Fibroblast of skin of right quadriceps (primary cell): ENCODE measurements at places on chromosomes 4 and X.

- peak; percentile 28 for DNase-seq
These were observed 83.2 kb downstream of the GPAT3 start for GRCh38 chr4:83618991-83619645.

GRCh38 chr4:31807036-31807435, 1086.9 kb downstream of the PCDH7 start:
- peak; percentile 4 for DNase-seq

GRCh38 chr4:11599064-11599463, 170.4 kb upstream of the HS3ST1 start:
- DNase-seq: no peak

DNA sequence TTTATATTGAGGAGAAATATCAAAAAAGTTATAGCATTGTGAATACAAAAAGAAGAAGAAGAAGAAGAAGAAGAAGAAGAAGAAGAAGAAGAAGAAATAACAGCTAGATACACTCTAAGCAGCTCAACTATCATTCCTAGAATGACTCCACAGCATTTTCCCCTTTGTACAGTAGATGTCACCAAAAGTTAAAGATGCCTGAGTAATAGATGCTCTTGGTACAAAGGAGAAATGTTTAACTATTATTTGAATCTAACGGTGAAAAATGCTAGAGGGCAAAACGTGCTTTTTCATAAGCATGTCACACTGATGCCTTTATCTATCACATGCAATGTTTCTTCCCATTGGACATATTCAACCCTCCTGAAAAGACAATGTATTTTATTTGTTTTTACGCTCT, 178.4 kb upstream of the GPRIN3 start:
- DNase-seq: peak; percentile 11

GRCh38 chrX:13357925-13358324, 38.1 kb upstream of the ATXN3L start:
- DNase-seq: peak; percentile 46

GRCh38 chr4:139777757-139778156, 112.1 kb downstream of the MGST2 start:
- no peak for DNase-seq

- no peak for DNase-seq
These were observed 45.2 kb upstream of the RPA4 start for GRCh38 chrX:96838537-96838936.

- no peak for DNase-seq
These were observed 20.9 kb upstream of the MTM1 start for GRCh38 chrX:150547375-150548115.

GRCh38 chr4:69489856-69490255, 5.8 kb downstream of the UGT2B4 start:
- peak; percentile 4 for DNase-seq

GRCh38 chrX:15761564-15762191, 23.6 kb downstream of the CA5B start:
- peak; percentile 18 for DNase-seq

DNA sequence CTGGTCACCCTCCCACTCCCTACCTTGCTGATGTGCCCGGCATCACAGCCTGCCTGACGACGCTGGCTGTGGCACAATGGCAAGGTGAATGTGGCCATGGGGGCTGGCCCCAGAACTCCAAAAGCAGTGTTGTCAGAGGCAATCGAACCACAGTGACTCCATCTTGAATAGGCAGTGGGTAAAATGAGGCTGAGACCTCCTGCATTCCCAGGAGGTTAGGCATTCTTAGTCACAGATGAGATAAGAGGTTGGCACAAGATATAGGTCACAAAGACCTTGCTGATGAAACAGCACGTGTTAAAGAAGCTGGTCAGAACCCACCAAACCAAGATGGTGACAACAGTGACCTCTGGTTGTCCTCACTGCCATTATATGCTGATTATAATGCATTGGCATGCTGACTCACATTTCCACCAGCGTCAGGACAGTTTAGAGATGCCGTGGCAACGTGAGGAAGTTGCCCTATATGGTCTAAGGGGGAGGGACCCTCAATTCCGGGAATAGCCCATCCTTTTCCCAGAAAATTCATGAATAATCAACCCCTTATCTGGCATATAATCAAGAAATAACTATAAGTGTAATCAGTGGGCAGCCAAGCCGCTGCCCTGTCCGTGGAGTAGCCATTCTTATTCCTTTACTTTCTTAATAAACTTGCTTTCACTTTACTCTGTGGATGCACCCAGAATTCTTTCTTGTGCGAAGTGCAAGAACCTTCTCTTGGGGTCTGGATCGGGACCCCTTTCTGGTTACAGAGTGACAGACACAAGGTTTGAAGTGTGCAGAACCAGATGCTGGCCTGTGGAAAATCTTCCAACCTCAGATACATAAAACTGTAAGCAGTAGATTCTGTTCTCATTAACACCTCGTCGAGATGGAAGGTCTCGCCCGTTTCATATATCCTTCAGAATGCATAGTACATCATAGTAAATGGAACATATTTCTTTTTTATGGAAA, 26.8 kb upstream of the CLDN24 start:
- peak; percentile 99 for DNase-seq

DNA sequence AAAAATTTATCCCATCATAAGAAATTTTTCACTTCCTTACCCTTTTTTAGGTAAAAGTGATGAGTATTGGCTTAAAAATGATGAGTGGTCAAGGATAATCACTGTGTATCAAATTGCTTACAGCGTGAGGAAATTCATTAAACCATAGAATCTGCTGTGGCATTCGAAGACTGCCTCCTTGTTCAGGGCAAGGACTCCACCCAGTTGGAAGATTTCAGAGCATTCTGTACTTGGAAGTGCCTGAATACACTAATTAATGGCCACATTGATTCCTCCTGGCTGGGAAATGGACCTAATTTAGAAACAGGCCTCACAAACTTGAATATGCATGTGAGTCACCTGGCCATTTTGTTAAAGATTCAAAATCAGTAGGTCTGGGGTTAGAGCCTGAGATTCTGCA, 83.2 kb downstream of the HHIP start:
- no peak for DNase-seq

GRCh38 chr4:81982846-81983540, 390.8 kb downstream of the HNRNPD start:
- DNase-seq: no peak

GRCh38 chrX:24515447-24515846, 50.4 kb downstream of the PDK3 start:
- DNase-seq: no peak

GRCh38 chrX:18890049-18890381, 93.9 kb downstream of the PHKA2 start:
- DNase-seq: no peak

- DNase-seq: no peak
These were observed 46.1 kb downstream of the GRK4 start for GRCh38 chr4:3009422-3009821.

GRCh38 chrX:41381685-41382084, 47.7 kb downstream of the DDX3X start:
- peak; percentile 65 for DNase-seq

DNA sequence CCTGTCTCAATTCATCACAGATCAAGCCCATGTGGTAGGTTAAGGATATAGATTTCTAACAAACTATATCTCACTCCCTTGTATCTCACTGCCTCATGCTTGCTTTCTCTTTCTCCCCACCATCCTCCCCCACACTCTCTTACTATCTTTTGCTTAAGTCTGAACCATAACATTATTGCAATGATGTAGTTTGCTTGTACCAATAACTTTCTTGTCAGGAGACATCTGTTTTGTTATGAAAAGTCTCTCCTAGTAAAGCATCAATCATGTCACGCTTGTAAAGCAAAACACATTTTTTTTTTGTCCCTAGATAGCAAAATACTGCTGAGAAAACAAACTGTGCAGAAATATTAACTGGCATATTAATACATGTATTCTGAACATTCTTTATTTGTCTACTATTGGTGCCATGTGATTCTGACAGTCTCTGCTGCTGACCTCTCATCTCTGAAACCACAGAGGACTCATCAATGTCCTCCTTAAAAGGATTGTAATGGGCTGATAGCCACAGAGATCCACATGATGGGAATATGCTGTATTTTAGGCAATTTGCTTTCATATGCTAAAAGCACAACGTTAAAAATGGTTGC, 217.5 kb downstream of the VEGFC start:
- DNase-seq: peak; percentile 11

GRCh38 chr4:83885256-83886182, 349.6 kb downstream of the GPAT3 start:
- DNase-seq: no peak

- no peak for DNase-seq
These were observed 1310.9 kb downstream of the PCDH7 start for GRCh38 chr4:32031026-32031425.

GRCh38 chr4:148061141-148061481, 329.2 kb downstream of the ARHGAP10 start:
- DNase-seq: no peak

GRCh38 chr4:52374877-52375276, 284.2 kb downstream of the USP46 start:
- DNase-seq: no peak

DNA sequence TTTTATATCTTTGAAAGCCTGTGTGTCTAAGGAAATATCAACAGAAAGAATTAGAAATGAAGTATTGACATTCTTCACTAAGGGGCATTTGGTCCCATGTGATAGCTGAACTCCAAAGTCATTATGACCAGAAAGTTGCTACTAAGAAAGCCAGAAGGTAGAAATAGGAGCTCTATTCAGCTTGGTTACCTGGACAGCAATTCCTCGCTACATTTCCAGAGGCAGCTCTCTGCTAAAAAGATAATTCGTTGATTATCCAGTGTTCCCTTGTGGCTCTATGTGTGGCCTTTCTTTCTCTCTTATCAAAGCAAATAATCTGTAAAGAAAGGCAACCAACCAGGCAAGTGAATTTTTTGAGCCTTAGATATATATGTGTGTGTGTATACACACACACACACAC, 341.3 kb downstream of the ADGRL3 start:
- no peak for DNase-seq

- no peak for DNase-seq
These were observed 261.2 kb upstream of the ANKRD50 start for GRCh38 chr4:124973716-124974115.

DNA sequence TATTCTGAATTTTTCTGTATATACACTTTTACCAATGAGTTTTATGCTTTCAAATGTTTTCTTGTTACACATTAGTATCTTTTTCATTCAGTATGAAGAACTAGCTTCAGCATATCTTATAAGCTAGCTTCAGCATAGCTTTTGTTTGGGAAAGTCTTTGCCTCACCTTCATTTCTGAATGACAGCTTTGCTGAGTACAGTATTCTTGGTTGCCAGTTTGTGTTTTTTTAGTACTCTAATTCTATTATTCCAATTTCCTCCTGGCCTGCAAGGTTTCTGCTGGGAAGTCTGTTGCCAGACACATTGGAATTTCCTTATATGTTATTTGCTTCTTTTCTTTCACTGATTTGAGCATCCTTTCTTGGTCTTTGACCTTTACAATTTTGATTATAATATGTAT, 278.8 kb downstream of the SPATA18 start:
- DNase-seq: no peak

GRCh38 chr4:2364654-2365053, 53.8 kb downstream of the ZFYVE28 start:
- DNase-seq: peak; percentile 36

GRCh38 chr4:5186271-5187064, 135.2 kb downstream of the STK32B start:
- DNase-seq: no peak

DNA sequence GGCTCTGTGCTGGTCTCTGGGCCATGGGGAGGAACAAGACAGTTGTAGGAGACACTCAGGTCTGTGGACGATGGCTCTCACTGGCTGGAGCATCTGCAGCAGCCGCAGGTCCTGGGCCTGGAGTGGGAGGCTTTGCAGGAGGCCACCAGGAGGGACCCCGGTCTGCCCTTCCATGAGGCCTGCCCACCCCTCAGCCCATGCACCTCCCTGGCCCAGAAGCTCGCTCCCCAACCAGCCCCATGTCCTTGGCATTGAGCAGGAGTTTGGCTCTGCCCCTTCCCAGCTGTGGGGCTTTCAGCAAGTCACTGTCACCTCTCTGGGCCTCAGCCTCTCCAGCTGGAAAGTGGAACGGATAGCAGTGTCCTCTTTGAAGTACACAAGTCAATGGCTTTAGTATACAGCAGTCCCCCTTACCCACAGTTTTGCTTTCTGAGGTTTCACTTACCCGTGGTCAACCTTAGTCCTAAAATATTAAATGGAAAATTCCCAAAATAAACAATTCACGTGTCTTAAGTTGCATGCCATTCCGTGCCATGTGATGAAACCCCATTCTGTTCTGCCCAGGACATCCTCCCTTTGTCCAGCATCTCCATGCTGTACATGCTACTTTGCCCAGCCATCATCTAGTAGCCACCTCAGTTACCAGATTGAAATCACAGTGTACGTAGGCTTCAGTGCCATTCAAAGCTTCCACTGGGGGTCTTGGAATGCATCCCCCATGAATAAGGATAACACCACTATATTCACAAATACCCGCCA, 104.0 kb downstream of the CPZ start:
- no peak for DNase-seq

DNA sequence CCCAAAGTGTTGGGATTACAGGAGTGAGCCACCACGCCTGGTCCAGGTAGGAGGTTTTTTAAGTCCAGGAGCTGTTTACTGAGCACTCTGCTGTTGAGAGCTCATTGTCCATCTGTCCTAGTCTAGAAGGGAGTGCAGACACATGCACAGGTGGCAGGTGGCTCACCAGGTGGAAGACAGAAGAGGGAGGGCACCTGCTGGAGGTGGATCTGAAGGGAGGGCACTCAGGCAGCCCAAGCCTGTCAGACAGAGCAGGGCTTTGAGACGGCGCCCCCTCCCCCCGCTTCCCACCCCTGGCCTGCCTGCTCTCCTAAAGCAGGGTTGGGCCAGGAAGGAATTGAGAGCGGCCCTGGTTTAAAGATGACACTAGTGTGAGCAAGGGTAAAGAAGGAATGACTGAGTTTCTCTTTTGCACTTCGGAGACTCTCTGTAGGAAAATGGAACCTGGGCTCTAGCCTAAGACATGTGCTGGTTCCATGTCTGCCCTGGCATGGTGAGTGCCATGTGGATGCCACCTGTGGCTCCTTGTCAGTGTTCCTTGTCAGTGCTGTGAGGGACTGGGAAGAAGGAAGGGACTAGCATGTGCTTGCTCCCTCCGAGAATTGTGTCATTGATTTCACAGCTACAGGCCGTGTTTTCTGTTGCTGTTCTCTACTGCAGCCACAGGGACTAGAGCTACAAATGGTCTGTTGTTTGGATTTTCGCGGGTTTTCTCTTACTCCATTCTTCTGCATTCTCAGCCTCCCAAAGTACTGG, 108.6 kb downstream of the TNIP2 start:
- DNase-seq: no peak

DNA sequence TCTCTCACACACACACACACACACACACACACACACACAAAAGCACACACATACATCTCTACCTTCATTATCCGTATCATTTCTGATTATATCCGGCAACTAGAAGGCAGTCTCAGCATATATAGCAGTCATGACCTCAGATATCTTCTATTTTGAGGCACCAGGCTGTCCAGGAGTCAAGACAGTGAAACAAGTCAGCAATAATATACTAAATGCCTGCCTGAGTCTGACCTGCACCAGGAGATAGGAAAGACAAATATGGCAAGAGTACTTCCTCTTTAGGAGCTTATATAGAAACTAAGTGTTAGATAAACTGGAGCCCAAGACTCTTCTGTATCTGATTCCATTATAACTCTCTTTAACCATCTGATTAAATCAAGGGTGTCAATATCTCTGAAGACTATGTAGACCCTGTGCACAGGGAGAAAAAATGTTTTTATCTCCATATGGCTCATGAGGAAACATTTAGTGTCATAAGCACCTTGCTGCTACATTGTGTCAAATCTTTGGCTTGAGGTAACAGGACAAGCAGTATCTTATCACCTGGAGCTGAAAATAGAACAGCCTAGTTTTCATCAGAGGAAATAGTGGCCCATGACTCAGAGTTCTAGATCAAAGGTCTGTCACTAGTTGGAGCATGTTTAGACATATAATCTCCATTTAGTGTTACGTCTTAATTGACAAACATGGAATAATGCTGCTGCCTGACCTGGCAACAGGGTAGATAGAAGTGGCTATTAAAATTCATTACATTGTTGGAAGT, 27.0 kb upstream of the FAM47B start:
- DNase-seq: no peak
